ENCODE measurements at places on chromosomes 16 and 17.

DNA sequence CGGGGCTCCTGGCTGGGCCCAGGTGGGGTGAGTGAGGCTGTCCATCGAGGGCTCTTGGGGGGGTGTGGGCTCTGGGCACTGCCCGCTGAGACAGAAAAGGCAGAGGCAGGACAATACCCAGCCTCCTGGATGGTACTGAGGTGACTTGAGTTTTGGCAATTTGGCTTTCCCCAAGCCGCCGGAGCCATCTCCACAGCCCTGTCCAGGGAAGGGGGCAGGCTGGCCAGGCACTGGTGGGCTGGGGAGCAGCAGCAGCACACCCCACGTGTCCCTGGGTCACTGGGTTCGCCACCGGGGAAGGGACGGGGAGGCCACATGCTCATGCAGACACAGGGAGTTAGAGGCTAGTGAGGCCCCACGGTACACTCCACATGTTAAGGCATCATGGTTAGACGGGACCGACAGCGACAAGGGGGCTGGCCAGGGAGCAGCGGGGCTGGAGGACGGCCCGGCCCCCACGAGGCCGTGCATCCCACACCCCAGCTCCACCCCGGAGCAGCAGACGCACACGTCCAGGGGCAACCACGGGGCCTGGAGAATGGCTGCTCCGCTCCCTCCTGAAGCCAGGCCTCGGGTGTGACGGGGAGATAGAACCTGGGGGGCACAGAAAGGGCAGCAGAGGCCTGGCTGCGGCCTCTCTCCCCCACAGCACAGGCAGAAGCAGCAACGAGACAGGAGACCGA is 3.0 kb downstream of the ARHGDIA start:
- DNase-seq, result no peak

- no peak for DNase-seq
Measured at GRCh38 chr17:57453841-57454425, 197.6 kb downstream of the MSI2 start.

DNA sequence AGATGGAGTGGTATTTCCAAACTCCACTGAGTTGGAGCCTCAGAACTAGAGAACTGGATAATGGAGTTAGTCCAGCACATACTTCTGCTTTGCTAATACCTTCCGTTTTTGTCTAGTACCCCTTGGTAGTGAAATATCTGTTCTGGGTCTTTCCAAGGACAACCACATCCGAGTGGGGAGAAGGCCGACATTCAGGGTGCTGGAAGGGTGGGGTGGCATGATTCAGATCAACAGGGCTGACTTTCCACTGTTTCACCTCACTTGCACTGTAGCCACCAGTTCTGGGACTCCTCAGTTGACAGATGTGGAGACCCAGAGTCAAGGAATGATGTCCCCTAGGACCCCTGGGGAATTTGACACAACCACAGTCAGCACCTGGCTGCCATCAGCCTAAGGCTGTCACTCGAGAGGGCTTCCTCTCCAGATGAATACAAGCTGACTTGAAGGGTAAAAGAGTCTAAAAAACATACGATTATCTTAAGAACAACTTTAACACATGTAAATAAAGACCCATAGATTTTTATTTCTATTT is 84.8 kb upstream of the HNF1B start:
- DNase-seq, result no peak

DNA sequence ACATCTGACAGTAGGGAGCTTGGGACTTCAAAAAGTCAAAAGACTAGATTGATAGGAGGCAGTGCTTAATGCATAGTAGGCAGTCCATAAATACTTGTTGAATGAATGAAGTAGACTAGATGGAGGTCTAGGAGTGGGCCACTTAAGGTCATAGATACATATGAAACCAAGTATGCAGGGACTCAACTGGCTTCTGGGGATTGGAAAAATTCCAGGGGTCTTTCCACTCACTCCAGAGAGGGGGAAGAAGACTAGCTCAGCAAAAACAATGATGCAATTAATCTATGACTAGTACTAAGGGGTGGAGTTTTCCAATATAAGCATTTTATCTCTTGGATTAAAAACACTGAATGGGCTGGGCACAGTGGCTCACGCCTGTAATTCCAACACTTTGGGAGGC is 298.3 kb upstream of the XYLT1 start:
- no peak for DNase-seq

DNA sequence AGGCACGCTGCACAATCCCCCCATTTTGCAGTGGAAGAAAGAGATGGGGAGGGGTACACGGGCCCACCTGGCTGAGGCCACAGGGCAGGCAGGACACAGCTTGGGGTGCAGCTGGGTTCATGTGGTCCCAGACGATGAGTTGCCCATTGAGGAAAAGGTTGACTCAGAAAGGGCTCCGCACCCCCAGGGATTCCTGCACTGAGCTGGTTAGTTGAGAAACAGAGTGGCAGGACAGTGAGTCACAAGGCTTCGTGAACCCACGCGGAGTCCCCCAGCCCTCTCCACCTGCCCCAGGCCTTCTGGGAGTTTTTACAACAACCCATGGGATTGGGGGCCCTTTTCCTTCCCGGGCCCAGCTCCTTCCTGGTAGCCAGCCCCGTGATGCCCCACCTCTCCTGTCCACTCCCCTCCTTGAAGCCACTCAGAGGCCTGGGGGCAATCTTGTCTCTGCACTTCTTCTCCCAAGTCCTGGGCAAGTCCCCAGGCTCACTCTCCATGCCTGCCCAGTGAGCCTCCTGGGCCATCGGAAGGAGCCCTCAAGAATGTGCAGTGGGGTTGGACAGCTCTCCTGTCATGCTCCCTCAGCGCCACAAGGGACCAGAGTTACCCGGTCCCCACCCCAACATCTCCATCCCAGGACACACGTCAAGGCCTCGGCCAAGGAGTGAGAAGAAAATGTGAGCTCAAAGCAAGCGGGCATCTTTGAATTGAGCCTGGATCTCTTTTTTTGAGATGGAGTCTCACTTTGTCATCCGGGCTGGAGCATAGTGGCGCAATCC is 251.2 kb downstream of the PARN start:
- DNase-seq, result peak; percentile 91

DNA sequence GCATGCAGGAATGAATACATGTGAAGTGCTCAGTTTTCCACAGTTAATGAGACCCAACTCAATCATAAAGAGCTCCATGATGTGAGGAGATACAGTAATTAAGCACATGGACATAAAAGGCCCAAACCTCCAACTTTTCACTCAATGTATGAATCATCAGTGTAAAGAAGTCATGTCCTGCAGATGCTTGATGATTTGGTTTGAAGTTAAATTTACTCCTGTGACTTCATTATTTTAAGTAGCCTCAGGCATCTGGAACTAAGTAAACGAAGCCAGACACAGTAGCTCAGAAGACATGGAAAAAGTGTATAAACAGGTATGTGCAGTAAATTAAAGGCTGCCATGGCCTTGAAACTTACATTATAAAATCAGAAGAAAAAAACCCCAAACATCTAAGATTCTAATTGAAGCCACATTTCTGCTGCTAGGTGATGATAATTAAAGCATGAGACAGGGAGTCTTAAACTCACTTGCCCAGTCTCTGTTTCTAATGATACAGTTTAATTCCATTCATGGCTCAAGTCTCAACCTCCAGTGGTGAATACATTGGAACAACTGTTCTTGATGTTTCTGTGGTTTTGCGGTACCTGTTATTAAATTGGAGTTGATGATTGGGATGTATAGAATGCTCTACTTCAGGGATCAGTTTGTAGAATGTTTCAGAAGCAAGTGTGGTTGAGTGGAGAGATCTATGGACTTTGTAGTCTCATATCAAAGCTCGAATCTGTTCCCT is 28.9 kb upstream of the CCL2 start:
- no peak for DNase-seq

DNA sequence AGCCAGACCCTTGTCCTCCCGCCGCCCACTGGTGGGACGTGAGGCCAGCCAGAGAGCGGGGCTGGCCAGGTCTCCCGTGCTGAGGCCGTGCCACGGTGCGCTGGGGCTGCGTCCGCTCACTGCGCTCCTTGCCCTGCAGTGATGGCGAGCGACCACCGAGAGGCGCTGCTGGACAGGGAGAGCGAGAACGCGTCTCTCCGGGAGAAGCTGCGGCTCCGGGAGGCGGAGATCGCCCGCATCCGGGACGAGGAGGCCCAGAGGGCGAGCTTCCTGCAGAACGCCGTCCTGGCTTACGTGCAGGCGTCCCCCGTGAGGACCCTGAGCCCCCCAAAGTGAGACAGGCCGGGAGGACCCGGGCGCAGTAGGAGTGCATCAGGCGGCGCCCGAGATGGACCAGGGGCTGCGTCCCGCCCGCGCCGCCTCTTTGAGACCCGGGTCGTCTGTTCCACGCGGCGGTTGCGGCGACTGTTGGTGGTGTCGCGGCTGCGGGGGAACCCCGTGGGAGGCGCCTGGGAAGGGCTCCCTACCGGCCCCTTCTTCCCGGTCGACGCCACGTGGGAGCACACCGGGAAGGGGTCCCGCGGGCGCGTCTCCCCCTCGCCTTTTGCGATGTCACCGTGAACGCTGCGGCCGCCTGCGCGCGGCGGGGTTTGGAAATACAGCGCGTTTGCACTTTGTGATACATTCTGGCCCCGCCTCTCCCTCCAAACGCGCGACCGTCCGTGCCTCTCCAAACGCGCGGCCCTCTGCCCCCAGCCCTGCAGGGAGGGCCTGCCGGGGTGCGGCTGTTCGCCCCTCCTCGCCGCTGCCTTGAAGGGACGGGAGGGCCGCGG is 792 bp upstream of the RAC3 start:
- peak; percentile 58 for DNase-seq

GRCh38 chr17:67281053-67281452 is 36.1 kb upstream of the HELZ start:
- DNase-seq, result no peak

DNA sequence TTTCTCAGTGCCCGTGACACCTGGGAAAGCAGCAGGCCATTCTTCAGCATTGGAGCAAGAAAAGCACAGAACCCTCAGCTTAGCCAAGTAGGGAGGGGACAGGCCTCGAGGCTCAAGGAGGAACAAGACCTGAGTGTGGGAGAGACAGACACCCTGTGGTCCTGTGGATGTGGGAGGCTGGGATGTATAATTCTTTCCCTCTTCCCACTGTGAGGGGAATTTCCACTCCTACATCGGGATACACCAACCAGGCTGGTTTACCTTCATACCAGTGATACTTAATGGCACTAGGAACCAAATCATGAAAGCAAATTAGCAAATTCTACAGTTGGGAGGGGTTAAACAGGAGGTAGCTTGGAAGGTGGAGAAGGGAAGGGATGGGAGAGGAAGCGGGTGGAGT is 41.7 kb downstream of the LYRM1 start:
- no peak for DNase-seq

DNA sequence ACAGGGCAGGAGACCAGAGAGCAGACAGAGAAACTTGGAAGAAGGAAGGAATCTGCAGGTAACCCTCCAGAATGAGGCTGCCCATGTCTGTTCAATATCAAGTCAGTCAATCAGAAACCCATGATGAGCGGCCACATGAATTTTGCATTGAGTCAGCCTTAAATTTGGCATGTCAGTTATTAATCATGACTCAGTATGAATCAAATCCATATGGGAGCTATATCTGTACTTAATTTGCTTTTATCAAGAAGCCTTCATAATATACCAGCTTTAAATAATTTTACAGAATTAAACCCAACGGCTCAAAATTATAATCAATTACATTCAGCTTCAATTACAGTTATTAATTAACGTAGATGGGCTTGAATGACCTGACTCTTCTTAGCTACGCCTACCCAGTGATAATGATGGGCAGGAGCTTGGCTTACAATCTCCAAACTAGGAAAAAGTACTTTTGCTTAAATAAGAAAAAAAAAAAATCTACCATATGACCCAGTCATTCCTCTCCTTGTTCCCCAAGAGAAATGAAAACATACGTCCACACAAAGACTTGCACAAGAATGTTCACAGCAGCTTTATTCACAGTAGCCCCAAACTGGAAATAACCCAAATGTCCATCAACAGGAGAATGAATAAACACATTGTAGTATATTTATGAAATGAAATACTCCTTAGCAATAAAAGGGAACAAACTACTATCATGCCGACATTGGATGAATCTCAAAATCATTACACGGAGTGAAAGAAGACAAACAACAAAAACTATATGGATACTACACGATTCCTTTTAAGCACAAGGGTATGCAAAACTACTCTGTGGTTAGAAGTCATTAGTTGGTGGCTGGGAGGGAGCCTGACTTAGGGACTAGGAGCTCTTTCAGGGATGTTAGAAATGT is 48.6 kb downstream of the SLC39A11 start:
- DNase-seq, result peak; percentile 53

GRCh38 chr16:89261691-89262563 is 44.4 kb downstream of the ZNF778 start:
- DNase-seq, result no peak

- peak; percentile 62 for DNase-seq
Measured at GRCh38 chr16:58336332-58337089, 41.7 kb upstream of the PRSS54 start.

- DNase-seq, result no peak
Measured at GRCh38 chr17:1574697-1575471, 12.3 kb upstream of the PITPNA start.

DNA sequence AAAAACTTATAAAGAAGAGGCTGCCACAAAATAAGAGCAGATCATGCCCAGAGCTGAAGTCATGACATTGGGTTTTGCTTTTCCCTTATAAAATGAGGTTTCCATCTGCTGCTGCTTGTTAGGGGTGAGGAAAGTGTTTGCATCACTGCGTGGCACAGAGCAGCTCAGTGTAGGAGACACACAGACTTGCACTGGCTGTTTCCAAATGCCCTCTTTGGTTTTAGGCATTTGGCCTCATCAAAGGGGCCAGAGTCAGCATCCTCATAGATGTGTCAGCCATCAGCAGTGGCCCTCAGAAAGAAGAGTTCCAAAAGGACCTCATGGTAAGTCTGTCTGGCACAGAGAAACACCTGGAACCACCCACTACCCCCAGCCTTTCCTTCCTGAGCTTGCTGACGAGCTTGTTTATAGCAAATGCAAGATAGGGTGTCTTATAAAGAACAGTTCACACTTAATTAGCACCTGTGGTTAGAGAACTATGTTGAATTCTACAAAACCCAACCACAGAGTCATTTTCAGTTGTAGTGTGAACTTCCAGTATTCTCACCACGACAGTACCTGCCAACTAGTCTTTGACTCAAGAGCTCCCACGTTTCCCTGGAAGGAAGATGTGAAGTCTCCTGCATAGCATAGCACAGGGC is 17.0 kb downstream of the VWA3A start:
- no peak for DNase-seq

DNA sequence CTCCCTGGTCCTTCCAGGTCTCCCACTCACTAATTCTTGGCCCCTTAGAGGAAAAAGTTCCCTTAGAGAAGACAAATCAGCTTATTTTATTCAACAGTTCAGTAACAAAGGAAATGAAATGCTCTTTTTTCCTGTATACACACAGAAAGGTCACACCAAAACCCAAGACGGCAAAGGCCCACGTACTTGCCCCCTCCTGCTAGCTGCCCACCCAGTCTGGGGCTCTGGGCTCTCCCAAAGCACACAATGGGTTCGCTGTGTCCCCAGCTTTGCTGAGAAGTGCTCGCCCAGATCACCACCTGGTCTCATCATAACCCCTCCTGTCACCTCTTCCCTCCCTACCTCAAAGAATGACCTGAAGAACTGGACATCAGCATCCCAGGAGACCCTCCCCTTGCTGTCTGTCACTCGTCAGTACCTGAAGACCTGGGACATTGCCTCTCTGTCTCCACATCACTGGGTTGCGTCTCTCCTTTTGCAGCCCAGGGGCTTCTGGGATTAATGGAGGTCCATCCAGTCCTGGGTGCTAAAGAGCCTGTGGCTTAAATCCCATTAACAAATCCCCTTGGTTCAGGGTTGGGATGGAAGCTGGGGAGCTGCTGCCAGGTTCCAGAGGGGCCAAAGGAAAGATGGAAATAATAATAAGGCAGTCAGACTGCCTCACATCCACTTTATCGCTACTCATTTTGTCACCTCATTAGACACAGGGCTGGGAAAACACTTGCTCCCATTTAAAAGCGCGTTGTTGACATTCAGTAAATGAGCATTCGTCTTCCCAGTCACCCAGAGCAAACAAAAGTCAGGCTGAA is 3.3 kb downstream of the SLC6A4 start:
- DNase-seq, result no peak

GRCh38 chr16:50712560-50712898 is 19.1 kb downstream of the NOD2 start:
- no peak for DNase-seq
